ENCODE measurements at places on chromosomes 12 and 14.

- no peak for DNase-seq
Measured at GRCh38 chr12:11174022-11174421, 3.0 kb downstream of the SMIM10L1 start.

GRCh38 chr14:89466484-89466883 is 49.5 kb upstream of the FOXN3 start:
- DNase-seq = no peak

DNA sequence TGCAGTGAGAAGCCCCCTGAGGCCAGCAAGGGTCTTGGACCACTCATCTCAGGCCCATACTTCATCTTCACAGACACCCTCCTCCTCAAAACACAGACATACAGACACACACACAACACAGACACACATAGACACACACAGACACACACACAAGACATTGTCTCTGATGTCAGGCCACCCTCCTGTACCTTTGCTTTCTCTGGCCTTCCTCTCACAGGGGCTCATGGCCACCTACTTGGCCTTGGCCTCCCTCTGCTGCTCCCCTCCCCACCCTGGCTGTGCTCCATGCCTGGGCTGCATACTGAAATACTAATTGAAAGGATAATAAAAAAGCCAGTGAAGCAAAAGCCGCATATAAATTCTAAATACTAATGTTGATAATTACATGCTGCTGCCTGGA is 1.6 kb upstream of the SYNDIG1L start:
- DNase-seq = no peak

GRCh38 chr12:49797449-49797776 is 30.8 kb downstream of the NCKAP5L start:
- DNase-seq = no peak

GRCh38 chr12:94305130-94305957 is 154.3 kb downstream of the CEP83 start:
- no peak for DNase-seq

- no peak for DNase-seq
Measured at GRCh38 chr12:61267474-61267873, 992.7 kb upstream of the USP15 start.

- no peak for DNase-seq
Measured at GRCh38 chr14:72605096-72605920, 288.6 kb downstream of the DPF3 start.

DNA sequence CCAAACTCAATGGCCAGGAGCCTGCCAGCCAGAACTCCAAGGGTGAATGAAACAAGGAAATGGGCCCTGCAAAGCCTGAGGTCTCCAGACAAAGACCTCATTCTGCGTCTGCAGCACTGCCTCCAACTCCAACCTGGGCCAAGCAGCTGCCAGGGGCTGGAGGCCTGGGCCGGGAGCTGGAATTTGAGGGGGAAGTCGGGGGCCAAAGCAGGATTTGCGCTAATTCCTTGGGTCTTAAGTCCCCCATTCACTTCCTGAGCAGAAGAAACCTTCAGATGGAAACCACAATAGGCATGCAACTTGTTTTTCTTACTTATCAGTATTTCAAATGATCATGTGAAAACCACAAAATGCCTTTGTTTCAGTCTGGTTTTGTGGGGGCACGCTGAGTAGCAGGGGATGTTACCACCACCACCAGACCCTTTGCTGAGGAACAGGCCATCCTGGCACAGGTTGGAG is 23.0 kb upstream of the TC2N start:
- DNase-seq = no peak

DNA sequence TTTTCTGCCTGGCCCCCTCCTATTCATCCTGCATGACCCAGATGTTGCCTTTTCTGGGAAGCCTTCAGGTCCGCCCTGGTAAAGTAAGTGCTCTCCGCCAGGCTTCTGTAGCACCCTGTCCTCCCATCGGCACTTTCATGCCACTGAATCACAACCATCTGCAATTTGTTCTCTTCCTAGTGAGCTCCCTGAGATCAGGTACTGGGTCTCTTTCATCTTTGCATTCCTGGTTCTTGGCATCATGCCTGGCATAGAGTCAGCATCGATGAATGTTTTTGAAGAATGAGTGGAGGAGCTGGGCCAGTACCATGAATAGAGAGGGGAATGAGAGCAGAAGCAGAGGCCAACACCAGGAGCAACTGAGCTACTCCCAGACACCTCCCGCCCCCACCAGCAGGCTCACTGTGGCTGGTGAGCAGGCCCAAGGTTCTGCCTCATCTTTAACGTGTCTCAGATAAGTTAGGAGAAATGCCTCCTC is 13.1 kb downstream of the ZDHHC22 start:
- DNase-seq = no peak

DNA sequence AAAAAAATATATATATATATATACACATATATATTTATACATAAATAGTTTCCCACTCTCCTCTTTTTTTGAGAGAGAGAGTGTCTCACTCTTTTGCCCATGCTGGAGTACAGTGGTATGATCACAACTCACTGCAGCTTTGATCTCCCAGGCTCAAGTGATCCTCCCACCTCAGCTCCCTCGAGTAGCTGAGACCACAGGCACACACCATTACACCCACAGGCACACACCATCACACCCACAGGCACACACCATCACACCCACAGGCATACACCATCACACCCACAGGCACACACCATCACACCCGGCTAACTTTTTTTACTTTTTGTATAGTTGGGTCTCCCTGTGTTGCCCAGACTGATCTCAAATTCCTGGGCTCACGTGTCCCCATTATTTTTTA is 14.1 kb upstream of the GAPDH start:
- no peak for DNase-seq

DNA sequence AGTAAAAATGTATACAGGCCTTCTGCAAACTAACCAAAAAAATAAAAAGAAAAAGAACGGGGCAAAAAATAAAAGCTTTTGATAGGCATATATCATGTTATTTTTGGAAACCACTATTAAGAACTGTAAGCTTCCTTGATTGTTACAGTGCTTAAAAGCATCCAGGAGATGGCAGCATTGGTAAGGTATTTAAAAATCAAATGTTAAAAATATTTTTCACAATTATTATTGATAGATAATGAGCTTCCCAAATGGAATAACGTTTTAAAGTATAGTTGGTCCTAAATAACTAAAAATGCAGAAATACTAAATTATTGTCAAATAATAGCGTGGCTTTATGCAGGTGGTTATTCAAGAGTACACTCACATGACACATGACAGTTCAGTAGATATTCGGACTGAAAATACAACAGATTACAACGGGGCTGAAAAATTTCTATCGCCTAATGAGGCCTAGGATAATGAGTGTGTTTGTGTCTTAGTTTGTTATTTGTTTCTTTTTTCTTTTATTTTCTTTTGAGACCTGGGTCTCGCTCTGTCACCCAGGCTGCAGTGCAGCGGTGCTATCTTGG is 127.2 kb upstream of the ATF7IP start:
- no peak for DNase-seq

GRCh38 chr12:62604373-62604772 is 137.7 kb downstream of the MON2 start:
- no peak for DNase-seq

DNA sequence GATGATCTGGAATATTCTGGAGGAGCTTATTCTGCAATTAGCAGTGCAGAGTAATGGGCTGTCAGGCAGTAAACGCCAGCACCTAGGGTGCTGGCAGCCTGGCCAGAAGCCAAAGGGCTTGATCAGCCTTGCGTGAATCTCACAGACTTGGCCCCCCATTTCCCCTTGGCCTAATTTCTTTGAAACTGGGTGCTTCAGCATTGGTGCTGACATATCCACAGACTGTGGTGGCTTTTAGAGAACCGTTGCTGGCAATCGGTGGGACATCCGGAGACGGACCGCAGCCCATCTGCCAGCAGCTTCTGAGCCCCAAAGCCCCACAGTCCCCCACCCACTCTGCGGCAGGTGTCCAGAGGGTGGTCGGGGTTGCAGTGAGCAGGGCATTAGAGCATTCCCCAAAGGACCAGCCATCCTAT is 157.1 kb downstream of the CALM1 start:
- DNase-seq = no peak

- peak; percentile 96 for DNase-seq
Measured at GRCh38 chr12:6336079-6336888, 5.6 kb downstream of the TNFRSF1A start.

GRCh38 chr12:48126953-48127630 is 7.9 kb downstream of the PFKM start:
- no peak for DNase-seq
